ENCODE measurements at places on chromosomes 12 and 14. TPM values are rescaled to one million over a fixed set of nuclear protein-coding genes. Genes with fewer than 3 reads are reported as not detected.
A peak's percentile ranks its signal among the peaks of the same experiment; 100 is the strongest.

GRCh38 chr12:21054334-21054733 is 76.7 kb upstream of the SLCO1B1 start:
- no peaks in the 10 kb centered on the region for H3K4me1 ChIP-seq
- no peak overlapping the region for H3K27ac ChIP-seq
- no peaks in the 10 kb centered on the region for H3K27me3 ChIP-seq
- no peak for ATAC-seq
- no peaks in the 10 kb centered on the region for H3K36me3 ChIP-seq

DNA sequence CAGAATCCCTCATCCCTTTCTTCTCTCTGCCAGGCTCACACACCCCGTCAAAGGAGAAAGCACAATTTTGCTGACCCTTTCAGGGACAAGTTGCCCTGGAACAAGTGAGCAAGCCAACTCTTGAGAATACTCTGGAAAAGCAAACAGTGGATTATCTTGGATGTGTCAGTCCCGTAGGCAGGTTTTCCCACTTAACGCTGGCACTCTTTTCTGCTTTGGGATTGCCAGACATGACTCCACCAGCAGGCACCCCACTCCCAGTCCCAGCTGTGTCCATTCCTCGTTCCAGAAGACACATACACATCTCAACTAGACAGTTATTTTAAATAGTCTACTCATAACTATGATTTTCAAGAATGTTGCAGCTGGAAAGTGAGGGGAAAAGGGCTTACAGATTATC is 145.5 kb upstream of the CDKN3 start:
- H3K4me3 ChIP-seq = no peak overlapping the region
- no peak for ATAC-seq
- H3K4me1 ChIP-seq = no peaks in the 10 kb centered on the region

Gene RHOJ
- not detected for total RNA-seq

Gene SPTSSA
- total RNA-seq = 12.7 TPM

Gene NPAS3
- total RNA-seq = not detected

GRCh38 chr12:106495354-106495965 is 87.3 kb upstream of the RFX4 start:
- peaks cover 44% of the 10 kb centered on the region for H3K36me3 ChIP-seq
- H3K4me1 ChIP-seq = no peaks in the 10 kb centered on the region
- H3K27me3 ChIP-seq = no peaks in the 10 kb centered on the region
- ATAC-seq = no peak

DNA sequence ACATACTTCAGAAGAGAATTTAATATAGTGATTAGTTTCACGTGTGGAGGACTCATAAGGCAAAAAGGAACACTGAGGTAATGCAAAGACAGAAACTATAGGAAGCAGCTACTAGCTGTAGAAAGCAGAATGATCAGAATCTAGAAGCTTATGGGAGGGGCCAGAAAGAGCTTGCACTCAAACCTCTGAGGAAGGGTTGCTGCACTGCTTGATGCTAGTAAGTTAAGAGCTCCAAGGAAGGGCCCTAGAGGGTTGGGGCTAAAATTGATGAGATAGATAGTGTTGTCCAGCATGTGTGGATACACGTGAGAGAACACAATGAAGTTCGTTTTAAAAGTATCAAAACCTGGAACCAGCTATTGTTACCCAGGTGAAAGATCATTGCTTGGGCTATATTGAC is 311.1 kb downstream of the SLC6A15 start:
- H3K4me3 ChIP-seq = no peak overlapping the region
- no peak overlapping the region for H3K27ac ChIP-seq
- no peaks in the 10 kb centered on the region for H3K36me3 ChIP-seq
- no peak for ATAC-seq
- H3K27me3 ChIP-seq = no peaks in the 10 kb centered on the region

DNA sequence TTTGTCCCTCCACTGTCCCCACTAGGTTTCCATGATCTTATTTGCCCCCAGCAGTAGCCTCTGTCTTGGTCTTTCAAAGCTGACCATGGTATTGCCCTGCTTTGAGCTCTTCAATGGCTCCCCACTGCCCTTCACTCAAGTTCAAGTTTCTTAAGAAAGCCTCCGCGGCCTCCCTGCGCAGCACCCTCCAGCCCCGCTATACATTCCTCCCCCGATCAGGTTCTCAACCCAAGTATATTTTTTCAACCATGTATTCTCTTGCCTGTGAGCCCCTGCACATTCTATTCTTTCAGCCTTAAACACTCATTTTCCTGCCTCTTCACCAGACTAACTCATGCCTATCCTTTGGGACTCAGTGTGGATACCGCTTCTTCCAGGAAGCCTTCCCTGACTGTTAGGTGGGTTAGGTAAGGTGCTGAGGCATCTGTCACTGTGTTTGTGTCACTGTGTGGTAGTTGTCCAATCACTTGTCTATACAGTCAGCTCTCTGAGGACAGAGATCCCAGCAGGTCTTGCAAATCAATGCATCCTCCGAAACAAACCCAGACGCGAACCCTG is 4.3 kb downstream of the FAIM2 start:
- H3K4me3 ChIP-seq = no peak overlapping the region
- no peaks in the 10 kb centered on the region for H3K36me3 ChIP-seq

DNA sequence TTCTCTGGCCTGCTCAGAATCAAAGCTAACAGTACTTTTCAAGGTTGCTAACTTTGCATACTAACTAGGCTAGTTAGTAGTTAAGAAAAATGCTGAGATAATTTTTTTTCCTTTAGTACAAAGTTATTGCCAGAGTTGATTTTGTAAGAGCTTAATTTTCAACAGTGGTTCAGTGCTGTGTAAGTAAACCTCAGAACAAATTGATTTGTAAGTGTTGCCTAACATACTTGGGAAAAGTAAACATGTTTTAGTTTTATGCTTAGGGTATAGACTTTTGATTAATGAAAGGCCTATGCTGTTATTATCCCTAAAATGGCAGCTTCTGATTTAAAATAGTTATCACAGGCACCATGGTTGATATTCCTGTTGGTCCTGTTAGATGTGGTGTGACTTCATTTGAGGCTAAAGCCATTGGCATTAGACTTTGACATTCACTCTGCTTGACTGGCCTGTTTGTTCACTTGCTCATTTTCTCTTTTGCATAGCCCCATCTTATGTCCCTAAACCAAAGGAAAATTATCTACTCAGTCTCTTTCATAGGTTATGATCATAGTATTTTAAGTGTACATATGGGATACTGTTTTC is 5.2 kb downstream of the CMAS start:
- peaks cover 30% of the 10 kb centered on the region for H3K36me3 ChIP-seq
- H3K27me3 ChIP-seq = no peaks in the 10 kb centered on the region
- ATAC-seq = no peak
- no peak overlapping the region for H3K4me3 ChIP-seq

- no peak overlapping the region for H3K4me3 ChIP-seq
- no peak for ATAC-seq
- H3K27me3 ChIP-seq = no peaks in the 10 kb centered on the region
- peaks cover 4% of the 10 kb centered on the region for H3K4me1 ChIP-seq
- no peak overlapping the region for H3K27ac ChIP-seq
- H3K36me3 ChIP-seq = peaks cover 100% of the 10 kb centered on the region
These were observed 12.6 kb downstream of the SNAPC1 start for GRCh38 chr14:61774861-61775260.

DNA sequence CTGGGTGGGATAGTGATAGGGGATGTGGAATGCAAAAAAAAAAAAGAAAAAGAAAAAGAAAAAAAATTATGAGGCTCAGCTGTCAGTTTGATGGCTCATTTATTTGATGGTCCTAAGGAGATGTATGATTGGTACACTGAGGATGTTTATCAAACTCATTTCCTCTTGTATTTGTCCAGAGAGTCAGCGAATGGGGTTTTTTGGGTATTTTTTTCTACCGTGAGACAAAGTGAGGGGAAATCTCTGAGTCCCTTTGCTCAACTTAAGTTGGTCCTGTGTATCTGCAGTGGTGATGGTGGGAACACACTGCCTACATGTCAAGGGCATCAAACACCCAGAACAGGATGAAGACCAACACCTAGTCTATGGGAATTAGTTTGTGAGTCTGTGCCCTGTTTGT is 176.9 kb upstream of the HIF1A start:
- H3K4me1 ChIP-seq = peaks cover 51% of the 10 kb centered on the region
- H3K27me3 ChIP-seq = no peaks in the 10 kb centered on the region
- peak; percentile 78 for ATAC-seq

Gene ADAM21
- total RNA-seq = not detected

DNA sequence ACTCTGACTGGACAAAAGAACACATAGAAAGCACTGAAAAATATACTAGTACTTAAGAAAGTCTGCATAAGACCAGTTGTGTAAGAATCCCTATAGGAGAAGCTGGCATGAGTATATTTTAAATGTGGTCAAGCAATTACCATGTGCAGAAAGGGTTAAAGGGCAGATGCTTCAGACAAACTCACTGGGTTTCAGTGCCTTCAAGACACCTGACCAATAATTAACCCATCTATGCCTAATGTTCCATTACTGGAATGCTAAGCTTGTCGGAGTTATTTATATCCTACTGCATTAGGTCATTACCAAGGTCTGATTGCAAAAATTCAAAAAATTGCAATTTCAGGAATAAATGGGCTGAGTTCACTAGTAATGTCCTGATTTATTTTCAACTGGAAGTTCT is 41.3 kb downstream of the HNRNPC start:
- H3K27ac ChIP-seq = no peak overlapping the region
- H3K27me3 ChIP-seq = no peaks in the 10 kb centered on the region
- ATAC-seq = no peak
- no peak overlapping the region for H3K4me3 ChIP-seq
- H3K36me3 ChIP-seq = peaks cover 100% of the 10 kb centered on the region

DNA sequence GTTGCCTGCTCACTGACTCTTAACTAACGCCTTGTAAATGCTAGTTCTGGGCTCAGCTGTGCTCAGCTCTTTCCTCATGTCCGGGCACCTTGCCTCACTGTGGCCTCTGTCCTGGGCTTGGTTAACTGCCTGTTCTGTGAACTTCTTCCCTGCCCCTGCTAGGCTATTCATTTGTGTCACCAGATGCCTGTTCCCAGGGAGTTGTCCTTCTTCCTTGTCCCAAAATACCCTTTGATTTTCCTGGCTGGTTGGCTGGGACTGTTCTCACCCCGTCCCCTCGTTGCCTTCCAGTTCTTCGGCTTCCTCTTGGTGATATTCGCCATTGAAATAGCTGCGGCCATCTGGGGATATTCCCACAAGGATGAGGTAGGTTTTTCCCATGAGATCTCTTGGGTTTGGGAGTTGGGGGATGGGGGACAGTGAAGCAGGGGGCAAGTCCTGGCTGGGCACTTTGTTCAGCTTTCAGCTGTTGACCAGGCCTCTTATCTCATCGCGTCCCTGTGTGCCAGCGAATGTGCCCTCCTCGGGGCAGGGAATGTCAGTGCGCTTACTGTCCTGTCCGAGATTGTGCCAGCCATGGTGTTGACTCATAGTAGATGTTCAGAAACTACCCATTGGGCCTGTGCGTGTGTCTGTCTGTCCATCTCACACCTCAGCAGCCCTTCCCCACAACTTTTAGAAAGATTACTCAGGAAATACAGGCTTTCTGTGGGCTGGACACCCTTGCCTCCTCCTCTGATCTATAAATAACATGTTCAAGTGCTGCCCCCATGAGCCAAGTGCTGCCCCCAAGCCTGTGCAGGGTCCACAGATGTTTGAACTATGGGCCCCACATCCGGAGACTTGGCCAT is 33.1 kb downstream of the CD9 start:
- no peak for ATAC-seq
- no peaks in the 10 kb centered on the region for H3K36me3 ChIP-seq
- peaks cover 16% of the 10 kb centered on the region for H3K4me1 ChIP-seq
- H3K27me3 ChIP-seq = no peaks in the 10 kb centered on the region
- no peak overlapping the region for H3K4me3 ChIP-seq
- H3K27ac ChIP-seq = no peak overlapping the region

GRCh38 chr12:19499030-19499429 is 59.7 kb downstream of the AEBP2 start:
- peaks cover 14% of the 10 kb centered on the region for H3K4me1 ChIP-seq
- H3K36me3 ChIP-seq = peaks cover 98% of the 10 kb centered on the region
- no peak for ATAC-seq

DNA sequence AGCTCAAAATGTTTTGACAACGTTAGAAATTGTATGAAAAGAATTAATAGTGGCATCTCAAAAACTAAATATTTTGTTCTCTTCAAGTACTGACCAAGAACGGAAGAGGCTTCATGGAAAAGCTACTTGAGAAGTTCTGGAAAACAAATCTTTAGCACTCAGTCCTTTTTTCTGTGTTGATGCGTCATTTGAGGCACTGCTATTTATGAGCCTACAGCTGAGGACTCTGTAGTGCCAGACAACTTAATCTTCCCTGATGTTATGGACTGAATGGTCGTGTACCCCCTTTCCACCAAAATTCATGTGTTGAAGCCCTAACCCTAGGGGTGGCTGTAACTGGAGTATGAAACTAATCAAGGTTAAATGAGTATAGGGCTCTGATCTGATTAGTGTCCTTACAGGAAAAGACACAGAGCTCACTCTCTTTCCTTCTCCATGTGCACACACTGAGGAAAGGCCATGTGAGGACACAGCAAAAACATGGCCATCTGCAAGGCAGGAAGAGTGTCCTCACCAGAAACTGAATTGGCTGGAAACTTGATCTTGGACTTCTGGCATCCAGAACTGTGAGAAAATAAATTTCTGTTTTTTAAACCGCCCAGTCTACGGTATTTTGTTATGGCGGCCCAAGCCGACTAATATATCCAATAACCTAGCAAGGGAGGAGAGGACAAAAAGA is 337.0 kb upstream of the CLEC14A start:
- H3K4me1 ChIP-seq = no peaks in the 10 kb centered on the region
- ATAC-seq = no peak
- no peak overlapping the region for H3K27ac ChIP-seq
- H3K36me3 ChIP-seq = no peaks in the 10 kb centered on the region
- H3K27me3 ChIP-seq = no peaks in the 10 kb centered on the region

Gene GNB3
- total RNA-seq = 0.66 TPM

GRCh38 chr14:23641915-23642588 is 5.9 kb downstream of the DHRS2 start:
- no peak for ATAC-seq
- H3K4me3 ChIP-seq = no peak overlapping the region
- no peak overlapping the region for H3K27ac ChIP-seq
- H3K36me3 ChIP-seq = no peaks in the 10 kb centered on the region
- H3K27me3 ChIP-seq = no peaks in the 10 kb centered on the region

Gene TXNDC16
- 5.6 TPM for total RNA-seq

DNA sequence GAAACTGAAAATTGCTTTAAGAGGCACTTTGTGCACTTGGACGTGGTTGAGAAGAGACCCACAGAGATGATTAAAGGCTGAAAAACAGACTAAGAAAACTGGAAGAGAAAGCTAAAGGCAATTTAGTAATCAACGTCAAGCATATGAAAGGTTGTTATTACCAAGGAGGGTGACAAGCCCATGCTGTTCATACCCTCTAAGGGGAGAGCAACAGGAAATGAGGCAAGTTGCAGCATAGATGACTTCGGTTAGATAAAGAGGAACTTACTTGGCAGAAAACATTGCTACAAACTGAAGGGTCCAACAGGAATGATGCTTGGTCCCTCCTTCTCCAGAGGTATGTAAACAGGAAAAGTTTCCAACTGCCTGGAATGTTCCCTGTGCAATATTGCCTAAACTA is 107.8 kb downstream of the DUSP6 start:
- no peaks in the 10 kb centered on the region for H3K27me3 ChIP-seq
- H3K4me1 ChIP-seq = peaks cover 26% of the 10 kb centered on the region
- peak overlapping the region; percentile 49 for H3K27ac ChIP-seq
- ATAC-seq = peak; percentile 86

Gene GPR162
- total RNA-seq = 0.37 TPM

Gene TC2N
- 39.2 TPM for total RNA-seq

GRCh38 chr12:74849801-74850200 is 312.2 kb downstream of the ATXN7L3B start:
- H3K4me1 ChIP-seq = no peaks in the 10 kb centered on the region
- no peak overlapping the region for H3K27ac ChIP-seq
- H3K36me3 ChIP-seq = no peaks in the 10 kb centered on the region
- no peak for ATAC-seq
- no peaks in the 10 kb centered on the region for H3K27me3 ChIP-seq

GRCh38 chr12:15404485-15404884 is 82.2 kb downstream of the PTPRO start:
- peak; percentile 32 for ATAC-seq
- H3K36me3 ChIP-seq = no peaks in the 10 kb centered on the region
- H3K27me3 ChIP-seq = peaks cover 6% of the 10 kb centered on the region
- no peaks in the 10 kb centered on the region for H3K4me1 ChIP-seq
- no peak overlapping the region for H3K4me3 ChIP-seq
- no peak overlapping the region for H3K27ac ChIP-seq

All from activated T-helper 17 cell treated with anti-CD3 and anti-CD28 coated beads, Interleukin-2, amount 50 U/mL, for 72 hours (primary cell).